ENCODE measurements at places on chromosomes 1 and 21. TPM values are rescaled to one million over a fixed set of nuclear protein-coding genes. Genes with fewer than 3 reads are reported as not detected.

- no peak for DNase-seq
Observed at GRCh38 chr1:78126506-78126905, 80.7 kb downstream of the GIPC2 start.

- DNase-seq, result no peak
Observed at GRCh38 chr1:41329662-41330587, 31.3 kb upstream of the FOXO6 start.

- DNase-seq, result no peak
Observed at GRCh38 chr1:10814312-10814711, 17.9 kb upstream of the CASZ1 start.

GRCh38 chr1:8693107-8693506, 124.3 kb downstream of the RERE start:
- DNase-seq, result no peak

RIPPLY3 gene
- not detected for polyA plus RNA-seq

CLIC6 gene
- 6.1 TPM for polyA plus RNA-seq

SELENBP1 gene
- polyA plus RNA-seq, result 48.5 TPM
